ENCODE measurements at places on chromosomes 12 and 14. TPM values are rescaled to one million over a fixed set of nuclear protein-coding genes. Genes with fewer than 3 reads are reported as not detected.

Gene GOLT1B
- 13.7 TPM for total RNA-seq

Gene ZNF891
- 7.2 TPM for total RNA-seq

GRCh38 chr12:46187023-46187422, 81.8 kb downstream of the SLC38A1 start:
- no peaks in the 10 kb centered on the region for H3K27me3 ChIP-seq
- DNase-seq, result no peak
- H3K36me3 ChIP-seq, result no peaks in the 10 kb centered on the region

GRCh38 chr12:19998411-19998810, 369.9 kb upstream of the PDE3A start:
- H3K27me3 ChIP-seq, result no peaks in the 10 kb centered on the region
- H3K36me3 ChIP-seq, result no peaks in the 10 kb centered on the region
- no peak overlapping the region for H3K27ac ChIP-seq

GRCh38 chr14:61406198-61406597, 84.8 kb downstream of the PRKCH start:
- H3K27ac ChIP-seq, result no peak overlapping the region
- no peak overlapping the region for H3K4me3 ChIP-seq
- H3K27me3 ChIP-seq, result no peaks in the 10 kb centered on the region
- no peaks in the 10 kb centered on the region for H3K4me1 ChIP-seq

- H3K27ac ChIP-seq, result no peak overlapping the region
- H3K4me3 ChIP-seq, result no peak overlapping the region
- no peak for DNase-seq
- H3K27me3 ChIP-seq, result no peaks in the 10 kb centered on the region
Observed at GRCh38 chr14:93663317-93663716, 125.0 kb downstream of the PRIMA1 start.

GRCh38 chr14:79829405-79830166, 381.7 kb downstream of the DIO2 start:
- no peaks in the 10 kb centered on the region for H3K27me3 ChIP-seq
- no peak overlapping the region for H3K4me3 ChIP-seq
- no peaks in the 10 kb centered on the region for H3K36me3 ChIP-seq
- DNase-seq, result no peak
- H3K27ac ChIP-seq, result no peak overlapping the region
